ENCODE measurements at places on chromosomes 4 and X. TPM values are rescaled to one million over a fixed set of nuclear protein-coding genes. Genes with fewer than 3 reads are reported as not detected.

Gene UCP1
- not detected for total RNA-seq

Gene GPC4
- 7.7 TPM for total RNA-seq

- DNase-seq = no peak
These were observed 16.3 kb downstream of the SLIT2 start for GRCh38 chr4:20268028-20268427.

Gene ACE2
- total RNA-seq = 7.2 TPM

DNA sequence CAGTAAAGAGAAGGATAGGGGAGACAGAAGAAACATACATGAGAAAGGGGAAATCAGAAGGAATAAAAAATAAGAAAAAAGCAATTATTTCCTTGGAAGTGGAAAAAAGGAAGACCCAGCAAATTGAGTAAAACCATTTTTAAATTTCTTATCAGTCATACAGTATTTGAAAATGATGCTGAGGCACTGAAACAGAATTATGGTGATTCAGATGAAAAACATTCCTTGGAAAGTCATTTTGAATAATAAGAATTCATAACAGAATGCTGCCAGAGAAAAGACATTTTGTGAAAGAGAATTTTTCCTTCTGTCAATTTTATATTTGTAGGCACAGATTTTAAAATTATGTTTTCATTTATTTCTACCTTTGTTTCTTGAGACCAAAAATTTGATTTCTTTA lies 895.5 kb upstream of the EPHA5 start:
- no peak for DNase-seq

- no peak for DNase-seq
These were observed 219.4 kb downstream of the SLC4A4 start for GRCh38 chr4:71558248-71558647.

DNA sequence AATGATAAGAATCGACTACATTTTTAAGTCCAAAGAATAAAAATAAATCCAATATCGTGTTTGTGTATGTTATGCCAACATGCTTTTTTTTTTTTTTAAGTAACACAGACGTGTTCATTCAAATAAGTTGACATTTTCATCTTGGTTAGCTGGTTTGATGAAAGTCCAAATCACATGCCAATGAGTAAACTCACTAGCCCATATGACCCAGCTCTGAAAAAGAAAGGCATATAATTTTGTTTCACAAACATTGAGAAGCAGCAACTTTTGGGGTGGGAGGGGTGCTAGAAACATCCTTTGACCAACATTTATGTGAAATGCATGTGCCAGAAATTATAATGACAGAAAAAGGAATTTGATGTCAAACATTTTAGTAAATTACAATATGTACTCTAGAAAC lies 61.6 kb upstream of the SPP1 start:
- no peak for DNase-seq

DNA sequence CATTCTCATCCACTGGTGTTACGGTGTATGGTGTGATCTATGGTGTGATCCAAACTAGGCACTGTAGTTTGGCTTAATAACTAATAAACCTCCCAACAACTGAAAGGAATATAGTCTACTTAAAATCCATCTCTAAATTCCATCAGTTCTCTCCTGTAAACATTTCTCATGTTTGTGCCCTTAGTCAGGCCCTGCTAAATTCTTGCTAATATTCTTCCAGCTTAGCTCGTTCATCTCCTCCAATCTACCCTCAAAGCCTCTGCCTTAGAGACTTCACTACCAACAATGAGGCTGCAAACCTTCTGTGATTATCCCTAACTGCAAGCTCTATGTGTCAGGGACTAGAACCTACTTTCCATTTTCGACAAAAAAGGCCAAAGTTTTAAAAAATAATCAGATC lies 28.1 kb downstream of the ZAR1 start:
- DNase-seq = no peak

Gene SPANXB1
- total RNA-seq = not detected

Gene ASB5
- total RNA-seq = not detected

GRCh38 chr4:186724864-186725468 lies 1.3 kb upstream of the FAT1 start:
- no peak for DNase-seq

Gene RIPPLY1
- total RNA-seq = not detected

Gene TEX11
- not detected for total RNA-seq

- no peak for DNase-seq
These were observed 87.3 kb upstream of the EMCN start for GRCh38 chr4:100605144-100605543.

DNA sequence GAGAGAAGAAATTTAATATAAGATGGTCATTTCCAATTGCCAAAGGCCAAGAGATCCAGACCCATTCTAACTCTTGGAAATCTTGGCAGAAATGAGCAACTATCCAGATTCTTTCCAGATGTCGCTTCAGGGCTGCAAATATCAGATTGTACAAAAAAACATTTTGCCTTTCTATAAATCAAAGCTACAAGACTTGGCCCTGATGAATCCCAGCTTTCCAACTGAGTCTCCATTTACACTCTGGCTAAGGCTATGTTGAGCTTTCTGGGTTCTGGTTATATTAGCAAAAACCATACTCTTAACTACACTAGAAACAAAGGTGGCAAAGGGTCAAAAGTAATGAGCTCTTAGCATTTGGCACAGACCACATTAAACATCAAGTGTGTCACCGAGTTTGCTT lies 345.8 kb downstream of the OPHN1 start:
- DNase-seq = no peak

DNA sequence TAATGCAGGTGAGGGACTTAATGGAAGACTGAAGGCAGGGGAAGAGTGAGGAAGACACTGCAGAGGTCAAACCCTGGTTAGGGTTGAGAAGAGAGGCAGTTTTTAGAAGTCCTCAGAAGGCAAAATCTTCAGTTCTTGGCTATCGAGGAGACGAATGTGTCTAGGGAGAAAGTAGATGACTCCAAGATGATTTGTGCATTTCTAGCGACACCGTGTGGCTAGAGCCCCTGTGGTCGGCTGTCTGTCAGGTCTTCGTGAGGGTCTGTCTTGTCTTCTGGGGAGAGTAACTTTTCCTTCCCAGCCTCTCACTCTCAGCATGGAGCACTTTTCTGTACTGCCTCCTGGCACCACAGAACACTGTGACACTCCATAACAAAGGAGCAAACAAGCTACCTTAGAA lies 458.1 kb downstream of the STIM2 start:
- no peak for DNase-seq

DNA sequence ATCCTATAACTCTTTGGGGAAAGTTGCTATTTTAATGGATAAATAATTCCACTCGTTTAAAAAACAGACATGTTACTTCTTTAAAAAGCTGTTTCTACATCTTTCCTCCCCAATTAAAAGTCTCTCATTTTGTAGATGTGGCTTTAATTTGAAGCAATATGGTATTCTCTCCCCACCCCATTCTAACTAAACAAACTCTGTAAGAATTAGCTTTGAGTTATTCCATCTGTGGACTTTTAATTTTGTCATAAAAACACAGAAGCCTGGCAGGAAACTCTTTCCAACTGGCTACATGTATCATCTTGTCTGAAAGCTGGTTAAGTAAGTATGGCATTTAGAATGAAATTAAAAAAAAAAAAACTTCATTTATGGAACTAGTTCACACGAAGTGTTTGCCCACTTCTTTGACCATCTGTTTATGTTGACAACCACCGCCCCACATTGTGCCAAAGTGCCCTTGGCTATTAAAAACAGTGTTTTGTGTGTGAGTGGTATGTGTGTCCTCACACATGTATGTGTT lies 140.3 kb downstream of the NAA11 start:
- DNase-seq = no peak

DNA sequence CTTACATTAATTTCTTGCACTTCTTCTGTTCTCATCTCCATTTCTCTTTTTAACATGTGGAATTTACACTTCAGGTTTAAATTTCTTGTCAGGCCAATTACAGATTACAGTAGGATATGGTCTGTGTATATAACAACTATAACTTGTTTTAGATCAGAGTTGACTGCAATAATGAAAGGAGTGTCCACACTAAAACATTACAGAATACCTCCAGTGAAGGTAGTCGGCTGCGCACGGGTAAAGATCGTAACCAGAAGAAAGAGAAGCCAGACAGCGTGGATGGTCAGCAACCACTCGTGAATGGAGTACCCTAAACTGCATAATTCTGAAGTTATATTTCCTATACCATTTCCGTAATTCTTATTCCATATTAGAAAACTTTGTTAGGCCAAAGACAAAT lies 32.6 kb upstream of the FMR1NB start:
- DNase-seq = no peak

Gene SORBS2
- 105 TPM for total RNA-seq

GRCh38 chr4:55303760-55304165 lies 42.3 kb upstream of the SRD5A3 start:
- no peak for DNase-seq

- no peak for DNase-seq
These were observed 1.1 kb downstream of the PDE6B start for GRCh38 chr4:626201-627091.

DNA sequence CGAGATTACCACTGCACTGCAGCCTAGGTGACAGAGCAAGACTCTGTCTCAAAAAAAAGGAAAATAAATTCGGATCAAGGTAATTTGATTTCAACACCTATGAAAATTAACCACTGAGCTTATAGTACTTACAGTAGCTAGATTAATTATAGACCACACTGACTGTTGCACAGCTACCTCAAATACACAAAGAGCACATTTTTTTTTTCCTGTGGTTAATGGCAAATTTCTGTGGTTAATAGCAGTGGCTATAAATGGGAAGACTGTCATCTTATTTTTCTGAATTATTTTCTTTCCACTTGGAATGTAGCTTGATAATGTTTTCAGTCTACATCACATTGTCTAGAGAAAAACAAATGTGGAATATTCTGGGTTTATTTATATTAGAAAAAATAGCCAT lies 1661.6 kb upstream of the PCDH7 start:
- no peak for DNase-seq

Gene ABLIM2
- total RNA-seq = 8.2 TPM
